ENCODE measurements at places on chromosomes 2 and 18.

DNA sequence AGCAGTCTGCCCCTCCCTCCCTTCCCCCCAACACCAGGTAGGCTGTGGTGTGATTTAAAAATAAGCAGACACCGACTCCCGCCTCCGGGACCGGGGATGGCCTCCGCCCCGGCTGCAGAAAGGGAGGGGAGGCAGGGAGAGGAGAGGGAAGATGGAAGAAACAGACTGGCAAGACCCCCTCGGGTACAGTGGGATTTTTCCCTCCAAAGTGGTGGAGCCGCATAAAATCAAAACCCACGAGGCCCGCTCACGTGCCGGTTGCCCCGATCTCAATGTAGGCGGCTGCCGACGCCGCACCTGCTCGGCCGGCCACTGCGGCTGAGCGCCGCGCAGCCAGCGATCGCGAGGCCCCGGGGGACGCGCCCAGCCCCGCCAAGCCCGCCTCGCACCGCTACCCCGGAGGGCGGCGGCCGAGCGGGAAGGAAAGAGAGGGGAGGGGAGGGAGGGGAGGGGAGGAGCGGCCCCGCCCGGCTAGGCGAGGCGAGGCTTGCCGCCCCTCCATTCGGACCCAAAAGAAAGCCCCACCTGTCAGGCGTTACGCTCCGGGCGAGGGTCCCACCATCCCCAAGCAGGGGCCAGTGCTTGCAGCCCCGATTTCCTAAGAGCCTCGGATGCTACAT, 811 bp downstream of the ADD2 start:
- DNase-seq, result peak; percentile 9

GRCh38 chr2:8165550-8165949, 516.3 kb upstream of the ID2 start:
- no peak for DNase-seq

GRCh38 chr2:64394153-64394552, 59.8 kb upstream of the LGALSL start:
- DNase-seq, result no peak

- no peak for DNase-seq
Measured at GRCh38 chr18:29969876-29970275, 1072.7 kb downstream of the DSC3 start.

GRCh38 chr2:129460299-129461198, 518.9 kb upstream of the RAB6C start:
- no peak for DNase-seq

- no peak for DNase-seq
Measured at GRCh38 chr2:10845640-10846039, 33.1 kb upstream of the PDIA6 start.

GRCh38 chr18:9403795-9404564, 69.4 kb downstream of the TWSG1 start:
- peak; percentile 63 for DNase-seq
